Jurkat, Clone E6-1 (cell line): ENCODE measurements at places on chromosomes 3 and 15.

DNA sequence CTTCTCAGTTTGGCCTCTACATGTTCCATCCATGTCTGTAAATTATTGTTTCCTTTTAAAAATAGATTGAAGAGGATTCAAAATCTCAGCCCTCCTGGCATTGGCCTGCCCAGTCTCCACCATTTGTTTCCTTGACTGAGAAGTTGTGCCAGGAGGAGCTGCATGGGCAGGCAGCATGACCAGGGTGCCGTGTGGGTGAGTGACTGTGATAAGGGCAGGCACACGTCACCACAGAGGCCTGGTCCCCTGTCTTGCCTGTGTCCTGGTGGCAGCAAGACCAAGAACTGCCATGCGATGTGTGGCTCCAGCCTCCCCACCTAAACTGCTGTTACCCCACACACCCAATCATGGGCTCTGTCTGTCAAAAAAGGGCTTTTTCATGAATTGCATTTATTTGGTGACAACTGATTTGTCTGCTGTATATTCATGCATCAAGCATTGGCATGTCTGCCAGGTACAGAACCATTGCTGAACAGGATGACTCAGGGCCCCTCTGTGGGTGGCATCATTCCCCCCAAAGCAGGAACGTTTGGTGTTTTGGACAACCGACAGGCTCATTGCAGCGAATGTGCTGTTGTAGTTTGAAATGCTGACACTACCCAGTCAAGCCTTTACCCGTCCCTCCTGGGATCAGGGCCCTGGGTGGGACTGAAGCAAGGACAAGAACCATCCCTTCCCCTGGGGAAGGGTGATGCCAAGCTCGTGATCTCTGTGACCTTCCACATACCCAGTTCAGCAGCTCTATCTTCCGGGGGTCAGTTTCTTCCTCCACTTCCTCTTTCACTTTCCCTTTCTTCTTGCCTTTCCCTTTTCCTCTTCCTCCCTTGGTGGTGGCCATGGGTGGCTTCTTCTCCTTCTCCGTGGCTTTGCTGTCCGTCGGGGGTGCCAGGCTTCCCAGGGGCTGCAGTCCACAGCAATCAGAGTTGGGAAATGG lies 51.6 kb downstream of the TRPM1 start:
- no peak for DNase-seq

- no peak for DNase-seq
Observed at GRCh38 chr3:59813148-59813538, 763.3 kb upstream of the CFAP20DC start.

DNA sequence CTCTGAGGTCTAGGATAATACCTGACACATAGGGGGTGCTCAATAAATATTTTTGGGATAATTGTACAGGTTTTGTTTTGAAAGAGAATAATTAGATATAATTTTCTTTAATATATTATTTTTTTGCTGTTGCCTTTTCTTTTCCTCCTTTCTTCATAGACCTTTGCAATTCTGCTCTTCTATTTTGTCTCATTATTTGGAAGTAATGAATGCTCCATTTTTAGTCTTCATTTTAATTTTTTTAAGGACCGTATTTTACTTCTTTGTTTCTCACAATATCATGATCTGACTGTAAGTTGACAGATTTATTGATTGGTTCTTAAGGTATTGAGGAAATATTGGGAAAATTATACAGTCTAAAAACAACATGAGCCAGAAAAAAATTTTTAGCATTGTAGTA lies 150.5 kb upstream of the TMC3 start:
- no peak for DNase-seq

- peak; percentile 17 for DNase-seq
Observed at GRCh38 chr3:188938999-188939398, 232.8 kb upstream of the TPRG1 start.

DNA sequence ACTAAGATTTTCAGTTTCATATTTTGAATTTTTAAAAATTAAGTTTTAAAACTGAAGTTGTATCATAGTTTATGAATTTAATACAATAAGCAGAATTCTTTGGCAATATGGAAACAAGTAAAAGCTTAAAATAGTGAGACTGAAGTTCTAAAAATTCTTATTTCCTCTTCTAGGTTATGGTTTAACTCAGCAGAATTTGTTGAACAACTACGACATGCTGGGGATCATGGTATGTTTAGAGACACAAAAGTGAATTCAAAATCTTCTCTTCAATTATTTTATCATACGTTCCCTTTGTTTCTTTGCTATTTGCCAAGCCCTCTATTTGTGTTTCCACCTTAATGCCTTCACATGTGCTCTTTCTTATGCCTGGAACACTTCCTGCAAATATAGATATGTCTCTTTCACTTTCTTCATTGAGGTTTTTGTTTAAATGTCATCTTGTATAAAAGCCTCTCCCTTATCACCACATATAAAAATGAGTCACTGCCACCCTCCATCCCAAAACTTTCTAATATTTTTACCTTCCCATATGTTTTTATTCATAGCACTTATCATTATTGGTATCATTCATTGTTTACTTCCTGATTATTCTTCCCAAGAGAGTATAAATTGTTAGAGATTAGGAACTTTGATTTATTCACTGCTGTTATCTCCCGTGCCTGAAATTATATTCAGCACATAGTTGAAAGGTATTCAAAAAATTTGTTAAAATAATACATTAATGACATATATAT lies 6.4 kb downstream of the SUCNR1 start:
- no peak for DNase-seq

GRCh38 chr3:55675478-55675877 lies 188.4 kb upstream of the WNT5A start:
- no peak for DNase-seq

GRCh38 chr3:78569804-78570203 lies 1198.0 kb downstream of the ROBO1 start:
- DNase-seq: no peak

DNA sequence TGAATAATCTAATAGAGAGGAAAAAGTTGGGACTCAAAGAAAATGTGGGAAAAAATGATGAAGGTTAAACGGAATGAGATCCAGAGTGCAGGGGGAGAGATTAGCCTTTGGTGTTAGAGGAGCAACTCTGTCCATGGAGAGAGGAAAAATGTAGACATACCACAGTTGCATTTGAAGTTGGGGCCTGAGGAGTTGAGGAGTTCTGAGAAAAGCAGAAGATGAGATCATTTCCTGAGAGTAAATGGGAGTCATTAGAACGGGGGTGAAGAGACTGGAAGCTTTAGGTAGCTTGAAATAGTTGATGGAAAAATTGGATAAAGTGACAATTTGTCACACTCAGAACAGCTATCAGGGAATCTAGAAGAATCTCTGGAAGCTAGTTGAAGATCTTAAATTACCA lies 7.3 kb downstream of the CCR5AS start:
- no peak for DNase-seq

- DNase-seq: no peak
Observed at GRCh38 chr3:43856351-43856750, 165.6 kb downstream of the ABHD5 start.

- no peak for DNase-seq
Observed at GRCh38 chr15:70545526-70545925, 217.8 kb downstream of the UACA start.

DNA sequence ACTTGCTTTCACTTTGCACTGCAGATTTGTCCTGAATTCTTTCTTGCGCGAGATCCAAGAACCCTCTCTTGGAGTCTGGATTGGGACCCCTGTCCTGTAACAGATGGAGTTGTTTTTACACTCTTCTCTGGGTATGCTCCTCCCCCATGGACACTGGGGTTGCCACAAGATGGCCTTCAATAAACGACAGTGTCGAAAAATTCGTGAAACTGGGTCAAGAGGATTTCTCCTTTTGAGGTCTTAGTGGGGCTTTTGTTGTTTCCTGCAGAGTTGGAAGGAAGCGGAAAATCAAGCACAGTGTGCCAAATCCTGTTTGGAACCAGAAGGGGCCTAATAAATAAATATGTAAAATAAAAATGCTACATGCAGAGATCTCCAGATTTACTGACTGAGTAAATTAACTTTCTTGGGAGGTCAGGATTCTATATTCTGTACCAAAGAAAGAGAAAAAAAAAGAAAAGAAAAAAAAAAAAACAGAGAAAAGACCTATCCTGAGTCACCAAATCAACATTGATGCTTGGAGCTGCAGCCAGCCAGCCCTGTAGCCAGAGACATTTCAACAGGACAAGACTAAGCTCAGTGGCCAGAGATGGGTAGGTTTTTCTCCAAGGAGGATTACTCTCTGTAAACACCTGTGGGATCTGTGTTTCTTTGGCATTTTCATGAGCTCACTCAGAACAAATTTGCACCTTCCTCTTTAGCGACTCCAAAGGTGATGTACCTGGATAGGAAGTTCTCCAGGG lies 24.8 kb downstream of the CCDC80 start:
- no peak for DNase-seq

DNA sequence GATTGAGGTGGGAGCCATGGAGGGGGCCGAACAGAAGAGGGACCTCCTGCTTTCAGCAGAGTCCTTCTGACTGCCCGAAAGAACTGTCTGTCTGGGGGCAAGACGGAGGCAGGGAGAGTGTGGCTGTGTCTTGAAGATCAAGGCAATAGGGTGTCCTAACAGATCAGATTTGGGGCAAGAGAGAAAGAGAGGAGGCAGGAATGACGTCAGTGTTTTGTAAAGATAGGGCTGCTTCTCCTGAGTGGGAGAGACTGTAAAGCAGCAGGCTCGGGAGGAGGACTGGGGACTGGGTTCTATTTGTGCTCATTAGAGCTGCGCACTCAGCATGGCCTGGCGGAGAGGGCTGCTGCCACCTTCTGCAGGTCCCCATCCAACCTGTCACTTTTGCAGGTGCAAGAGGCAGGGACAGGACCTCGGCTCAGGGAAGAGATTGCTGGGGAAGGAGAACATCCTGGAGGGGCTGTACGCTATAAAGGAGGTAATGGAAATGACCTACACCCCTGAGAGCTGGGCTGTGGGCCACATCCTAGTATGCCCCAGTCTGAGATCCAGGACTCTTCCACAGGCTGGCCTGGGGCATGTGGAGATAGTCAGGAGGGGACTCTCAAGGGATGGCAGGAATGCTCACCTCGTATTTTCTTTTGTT lies 29.0 kb upstream of the FGD5 start:
- no peak for DNase-seq

- DNase-seq: no peak
Observed at GRCh38 chr3:23271876-23272741, 69.0 kb downstream of the UBE2E2 start.

DNA sequence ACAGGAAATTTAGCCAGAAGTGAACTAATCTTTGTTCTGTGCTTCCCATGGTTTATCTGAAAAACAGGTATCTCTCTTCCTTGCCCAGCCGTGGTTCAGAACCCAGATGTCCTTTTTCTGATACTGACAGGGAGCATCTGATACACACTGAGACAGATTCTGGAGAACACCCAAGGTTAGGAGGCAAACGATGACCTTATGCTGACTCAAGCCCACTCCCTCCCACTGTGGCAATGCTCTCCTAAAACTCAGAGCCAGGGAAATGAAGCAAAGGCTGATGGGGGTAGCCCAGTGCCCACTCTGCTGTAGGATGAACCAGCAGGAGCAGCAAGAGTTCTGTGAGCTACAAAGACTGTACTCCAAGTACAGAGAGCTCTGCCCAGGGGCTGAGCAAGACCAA lies 225.1 kb downstream of the NTRK3 start:
- DNase-seq: no peak

DNA sequence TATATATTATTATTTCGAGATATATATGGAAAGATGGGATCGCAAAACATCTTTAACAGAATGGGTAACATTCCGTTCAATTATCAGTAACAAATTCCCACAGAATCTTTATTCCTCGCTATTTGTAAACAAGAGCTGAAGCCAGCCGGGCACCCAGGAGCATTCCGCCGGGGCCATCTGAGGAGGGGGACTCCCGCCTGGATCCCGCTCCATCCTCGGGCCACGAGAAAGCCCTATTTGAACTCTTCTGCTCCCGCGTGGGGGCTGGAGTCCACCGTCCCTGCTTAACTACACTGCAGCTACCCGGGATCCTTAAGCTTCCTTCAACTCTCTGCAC lies 687 bp downstream of the GPR176 start:
- no peak for DNase-seq

GRCh38 chr3:156516961-156517360 lies 38.0 kb downstream of the SSR3 start:
- DNase-seq: no peak

DNA sequence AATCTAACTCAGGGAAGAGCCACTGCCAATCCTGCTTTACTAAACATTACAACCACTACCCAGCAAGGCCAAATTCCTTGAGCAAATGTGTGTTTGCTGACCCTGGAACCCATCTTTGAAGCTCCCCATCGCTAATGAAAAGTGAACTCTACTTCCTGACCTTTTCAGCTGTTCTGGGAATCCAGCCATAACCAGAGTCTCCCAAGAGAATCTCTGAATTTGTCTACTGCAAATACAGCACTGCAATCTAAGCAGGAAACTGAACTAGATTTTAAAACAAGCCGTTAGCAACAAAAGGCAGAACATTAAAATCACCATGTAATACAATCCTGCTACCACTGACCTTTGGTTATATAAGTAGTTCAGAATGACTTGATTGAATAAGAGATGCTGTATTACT lies 309.2 kb downstream of the MAGI1 start:
- no peak for DNase-seq

DNA sequence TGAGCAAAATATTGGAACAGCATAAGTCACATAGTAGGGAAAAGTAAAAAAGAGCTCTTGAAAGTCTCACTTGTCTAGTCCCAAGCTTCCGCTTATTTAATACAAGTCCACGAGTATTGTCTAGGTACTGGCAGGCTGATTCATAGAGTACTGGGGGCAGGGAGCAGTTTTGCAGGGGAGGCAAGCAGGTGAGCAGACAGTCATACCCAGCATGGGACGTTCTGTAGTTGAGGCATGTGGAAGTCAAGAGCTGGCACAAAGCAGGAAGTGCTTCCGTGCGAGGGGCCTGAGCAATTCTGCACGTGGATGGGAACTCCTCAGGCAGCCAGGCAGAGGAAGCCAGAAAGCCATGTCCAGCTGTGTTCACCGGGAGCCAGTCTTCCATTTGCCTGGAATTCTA lies 287.6 kb downstream of the EPHB1 start:
- no peak for DNase-seq

DNA sequence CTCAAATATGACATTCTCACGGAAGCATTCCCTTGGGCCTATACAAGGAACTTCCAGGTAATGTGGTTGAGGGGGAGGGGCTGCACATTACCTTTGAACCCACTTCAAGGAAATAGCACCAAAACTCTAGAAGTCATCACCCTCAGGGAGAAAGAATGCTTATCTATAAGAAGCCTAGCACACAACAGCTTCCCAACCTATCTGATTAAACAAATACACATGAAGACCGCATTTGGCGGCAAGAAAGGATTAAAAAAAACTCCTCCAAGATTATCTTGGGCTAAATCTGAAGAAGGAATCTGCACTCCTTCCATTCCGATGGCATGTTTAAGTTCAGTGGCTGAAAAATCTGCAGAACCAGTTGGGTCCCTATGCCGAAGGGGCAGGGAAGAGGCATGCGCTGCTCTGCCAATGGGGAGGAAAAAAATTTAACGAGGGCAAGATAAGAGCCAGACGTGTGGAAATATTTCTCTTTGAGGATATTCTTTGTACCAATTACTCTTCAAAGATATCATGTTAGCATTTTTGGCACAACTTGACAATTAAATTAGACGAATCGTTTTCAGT lies 82.0 kb upstream of the WNT5A start:
- DNase-seq: no peak

GRCh38 chr3:194995922-194996321 lies 275.0 kb downstream of the XXYLT1 start:
- no peak for DNase-seq
